Inflammatory macrophage (primary cell): ENCODE measurements at places on chromosomes 6 and 20.
A peak's percentile ranks its signal among the peaks of the same experiment; 100 is the strongest.

DNA sequence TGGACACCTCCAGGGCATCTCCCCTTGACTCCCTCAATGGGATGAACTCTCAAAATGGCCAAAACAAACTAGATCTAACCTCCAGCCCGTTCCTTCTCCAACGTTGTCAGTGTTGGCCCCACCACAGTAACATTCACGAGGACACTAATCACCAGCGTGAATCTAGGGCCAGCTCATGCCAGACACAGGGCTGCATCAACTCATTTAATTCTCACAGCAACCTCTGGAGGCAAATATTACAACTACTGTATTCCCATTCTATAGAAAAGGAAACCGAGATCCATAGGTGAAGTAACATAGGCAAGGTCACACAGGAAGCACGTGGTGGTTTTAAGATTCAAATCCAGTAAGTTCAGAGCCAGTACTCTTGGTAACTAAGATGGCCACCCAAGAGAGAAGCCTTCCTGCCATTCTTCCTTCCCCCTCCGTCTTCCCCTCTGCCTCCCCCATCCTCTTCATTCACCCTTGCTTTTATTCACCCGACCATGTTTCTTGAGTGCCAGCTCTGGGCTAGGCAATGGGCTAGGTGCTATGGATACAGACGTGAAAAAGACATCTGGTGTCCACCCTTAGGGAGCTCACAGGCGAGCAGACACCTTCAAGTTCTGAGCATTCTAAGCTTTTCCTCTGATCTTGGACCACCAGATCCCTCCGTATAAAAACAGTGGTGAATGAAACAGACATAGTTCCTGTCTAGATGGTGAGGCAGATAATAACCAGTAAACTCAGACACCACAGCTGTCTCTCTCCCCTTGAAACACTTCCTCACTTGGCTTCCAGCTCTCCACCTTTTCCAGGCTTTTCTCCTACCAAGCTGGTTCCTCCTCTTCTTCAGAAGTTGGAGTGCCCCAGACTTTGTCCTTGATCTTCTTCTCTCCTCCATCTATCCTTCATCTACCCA lies 9.6 kb downstream of the CCM2L start:
- DNase-seq, result no peak

- DNase-seq, result no peak
Measured at GRCh38 chr6:34149831-34150400, 4.0 kb upstream of the GRM4 start.

DNA sequence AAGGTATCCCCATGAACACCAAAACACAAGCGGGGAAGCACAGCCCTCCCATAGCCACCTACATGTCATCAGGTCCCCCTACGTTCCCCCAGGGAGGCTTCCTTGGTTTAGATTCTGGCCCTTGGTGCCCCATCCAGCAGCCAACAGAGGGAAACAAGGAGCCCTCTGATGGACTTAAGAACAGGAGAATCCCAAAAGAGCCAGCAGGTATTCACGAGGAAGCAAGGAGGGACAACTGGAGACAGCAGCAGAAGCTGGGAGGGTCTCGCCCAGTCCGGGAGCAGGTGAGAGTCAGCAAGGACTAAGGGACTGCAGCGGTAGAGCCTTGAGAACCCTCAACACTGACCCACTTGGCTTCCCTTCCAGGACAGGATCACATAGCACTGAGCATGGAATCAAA lies 58.4 kb upstream of the TOP1 start:
- DNase-seq, result no peak

DNA sequence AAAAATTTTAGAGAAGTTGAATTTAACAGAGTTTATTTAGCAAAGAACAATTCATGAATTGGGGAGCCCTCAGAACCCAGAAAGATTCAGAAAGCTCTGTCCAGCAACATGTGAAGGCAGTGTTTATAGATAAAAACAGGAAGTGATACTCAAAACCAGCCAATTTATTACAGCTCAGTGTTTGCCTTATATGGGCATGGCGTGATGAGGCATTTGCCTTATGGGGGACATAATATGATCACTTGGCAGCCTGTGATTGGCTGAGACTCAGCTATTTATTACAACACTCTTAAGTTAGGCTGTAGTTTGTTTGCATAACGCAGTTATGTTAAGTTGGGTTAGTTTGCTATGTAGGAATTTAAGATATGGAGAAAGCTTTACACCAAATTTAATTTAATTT lies 11.5 kb downstream of the HLA-DPA1 start:
- DNase-seq, result peak; percentile 77

DNA sequence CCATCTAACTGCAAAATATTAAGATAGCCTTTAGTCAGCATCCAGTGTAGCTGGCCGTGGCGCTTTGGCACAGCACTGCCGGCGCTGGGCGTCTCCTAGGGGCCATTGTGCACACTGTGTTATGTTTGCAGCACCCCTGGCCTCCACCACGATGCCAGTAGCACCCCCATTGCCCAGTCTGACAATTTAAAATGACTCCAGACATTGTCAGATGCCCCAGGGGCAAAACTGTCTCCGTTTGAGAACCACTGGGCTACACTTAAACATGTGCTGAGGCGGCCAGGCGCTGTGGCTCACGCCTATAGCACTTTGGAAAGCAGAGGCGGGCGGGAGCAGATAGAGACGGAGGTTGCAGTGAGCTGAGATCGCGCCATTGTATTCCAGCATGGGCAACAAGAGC lies 6.0 kb upstream of the MTG2 start:
- no peak for DNase-seq

- DNase-seq, result no peak
Measured at GRCh38 chr6:169906004-169906687, 154.7 kb downstream of the ERMARD start.

GRCh38 chr6:151701911-151702562 lies 105.4 kb upstream of the ESR1 start:
- no peak for DNase-seq

DNA sequence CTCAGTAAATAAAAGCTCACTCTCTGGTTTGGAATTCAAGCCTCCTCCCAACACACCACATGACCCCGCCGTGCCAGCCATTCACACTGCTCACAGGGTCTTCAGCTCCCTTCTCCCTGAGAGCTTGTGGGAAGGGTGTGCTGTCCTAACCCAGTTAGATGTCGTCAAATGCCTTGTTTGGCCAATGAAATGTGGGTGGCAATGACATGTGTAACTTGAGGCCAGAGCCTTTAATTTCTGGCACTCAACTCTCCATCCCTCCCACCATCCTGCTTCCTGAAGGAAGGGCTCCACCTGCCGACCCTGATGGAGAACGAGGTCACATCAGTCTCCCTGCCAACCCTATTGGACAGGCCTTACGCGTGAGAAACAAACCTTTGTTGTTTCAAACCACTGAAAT lies 224.5 kb upstream of the AGPAT4 start:
- DNase-seq, result no peak

GRCh38 chr6:20024978-20025377 lies 187.3 kb downstream of the MBOAT1 start:
- no peak for DNase-seq

GRCh38 chr6:14333556-14334305 lies 216.2 kb downstream of the CD83 start:
- DNase-seq, result no peak

DNA sequence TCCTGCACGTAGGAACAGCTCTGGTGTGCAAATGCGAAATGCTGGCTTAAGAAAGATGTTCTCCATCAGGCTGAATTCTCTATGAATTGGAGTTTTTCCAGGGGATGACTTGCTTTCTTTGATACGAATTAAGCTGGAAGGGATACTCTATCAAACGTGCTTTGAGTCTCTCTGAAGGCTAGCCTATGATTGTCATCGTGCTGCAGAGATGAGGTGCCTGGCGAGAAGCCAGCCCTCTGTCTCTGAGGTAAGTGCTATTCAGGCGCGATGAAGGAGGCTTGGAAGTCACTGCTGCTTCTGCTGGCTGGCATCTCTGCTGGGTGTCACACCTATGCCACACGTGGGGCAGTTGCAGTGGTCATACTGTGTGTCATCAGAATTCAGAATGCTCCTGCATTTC lies 223.7 kb downstream of the TAF4 start:
- DNase-seq, result no peak

DNA sequence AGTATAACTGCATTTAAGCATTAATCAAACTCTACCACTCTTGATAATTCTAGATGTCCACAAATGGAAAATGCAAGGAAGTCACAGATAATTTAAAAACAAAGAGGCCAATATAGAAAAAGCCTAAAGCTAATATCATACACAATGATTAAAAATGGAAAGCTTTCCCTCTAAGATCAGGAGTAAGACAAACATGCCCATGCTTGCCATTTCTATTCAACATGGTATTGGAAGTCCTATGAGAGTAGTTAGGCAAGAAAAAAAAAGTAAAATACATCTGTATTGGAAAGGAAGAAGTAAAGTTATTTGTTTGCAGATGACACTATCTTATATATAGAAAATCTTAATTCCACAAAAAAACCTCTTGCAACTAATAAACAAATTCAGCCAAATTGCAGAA lies 164.6 kb upstream of the FERMT1 start:
- no peak for DNase-seq

- DNase-seq, result no peak
Measured at GRCh38 chr6:106913676-106914280, 60.8 kb downstream of the CD24 start.

GRCh38 chr20:21826976-21827375 lies 121.5 kb downstream of the PAX1 start:
- no peak for DNase-seq

DNA sequence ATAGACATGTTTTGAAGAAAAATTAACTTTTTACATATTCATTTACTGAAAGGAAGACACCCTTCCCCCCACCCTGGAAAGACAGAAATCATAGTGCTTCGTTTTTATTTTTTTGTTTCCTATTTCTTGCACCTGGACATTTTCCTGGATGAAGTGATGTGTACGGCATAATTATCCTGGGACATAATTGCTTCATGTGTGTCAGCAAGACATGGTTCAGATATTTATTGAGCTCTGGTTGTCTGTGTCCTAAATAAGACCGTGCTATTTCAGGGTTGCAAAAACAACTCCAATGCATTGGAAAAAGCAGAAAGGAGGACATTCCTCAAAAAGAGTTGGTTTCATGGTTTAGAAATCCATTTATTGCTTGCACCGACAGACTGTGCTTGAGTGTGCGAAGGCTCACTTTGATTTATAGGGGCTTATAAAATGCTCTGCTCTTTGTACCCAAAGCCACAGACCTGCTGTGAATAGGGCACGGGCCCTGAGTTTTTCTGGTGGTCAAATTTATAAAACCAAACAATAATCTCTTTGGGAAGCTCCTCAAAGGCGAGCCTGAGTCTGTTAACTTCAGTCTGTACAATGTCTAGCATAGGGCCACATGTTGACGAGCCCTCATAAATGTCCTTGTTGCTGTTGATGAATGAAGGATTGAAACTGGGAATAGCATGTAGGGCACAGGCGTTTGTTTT lies 179.5 kb downstream of the SOX4 start:
- no peak for DNase-seq

DNA sequence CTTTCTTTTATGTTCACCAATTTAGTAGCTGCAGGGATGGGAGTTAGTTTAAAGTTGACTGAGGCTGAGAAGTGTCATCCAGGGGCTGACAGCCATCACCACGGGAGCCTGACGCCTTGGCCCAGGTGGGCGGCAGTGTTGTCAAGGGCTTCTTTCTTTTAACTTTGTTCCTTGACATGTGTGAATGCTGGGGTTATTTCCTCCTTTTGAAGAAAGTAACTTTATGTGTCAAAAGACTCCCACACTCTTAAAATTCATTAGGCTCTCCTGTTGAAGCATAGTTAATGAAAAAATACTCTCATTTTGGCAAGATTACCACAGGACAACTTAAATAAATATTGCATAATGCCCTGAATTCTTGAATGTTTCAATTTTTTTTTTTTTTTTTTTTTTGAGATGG lies 50.0 kb downstream of the SASH1 start:
- DNase-seq, result peak; percentile 48

DNA sequence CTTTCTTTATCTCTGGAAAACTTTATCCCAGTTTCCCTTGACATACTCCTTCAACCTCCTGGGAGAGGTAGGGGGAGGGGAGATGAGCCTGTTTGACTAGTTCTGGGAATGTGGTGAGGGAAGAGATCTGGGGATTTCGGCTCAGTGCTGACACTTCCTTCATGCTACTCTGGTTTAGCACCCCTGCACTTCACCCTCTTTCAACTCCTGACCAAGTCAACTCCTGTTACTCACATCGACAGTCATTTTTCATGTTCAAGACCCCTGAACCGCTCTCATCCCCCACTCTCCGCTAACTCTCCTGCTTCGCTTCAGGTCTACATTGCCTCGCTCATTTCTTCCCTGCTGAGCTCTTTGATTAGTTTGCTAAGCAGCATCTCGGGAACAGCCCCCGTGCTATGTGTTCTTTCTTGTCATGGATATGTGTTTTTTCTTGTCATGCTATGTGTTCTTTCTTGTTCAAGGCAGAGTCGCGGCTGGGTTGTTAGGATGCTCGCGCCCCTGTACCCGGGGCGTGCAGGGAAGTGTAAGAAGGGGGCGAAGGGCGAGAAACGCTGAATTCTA lies 16.6 kb upstream of the TRIM27 start:
- DNase-seq, result peak; percentile 36

DNA sequence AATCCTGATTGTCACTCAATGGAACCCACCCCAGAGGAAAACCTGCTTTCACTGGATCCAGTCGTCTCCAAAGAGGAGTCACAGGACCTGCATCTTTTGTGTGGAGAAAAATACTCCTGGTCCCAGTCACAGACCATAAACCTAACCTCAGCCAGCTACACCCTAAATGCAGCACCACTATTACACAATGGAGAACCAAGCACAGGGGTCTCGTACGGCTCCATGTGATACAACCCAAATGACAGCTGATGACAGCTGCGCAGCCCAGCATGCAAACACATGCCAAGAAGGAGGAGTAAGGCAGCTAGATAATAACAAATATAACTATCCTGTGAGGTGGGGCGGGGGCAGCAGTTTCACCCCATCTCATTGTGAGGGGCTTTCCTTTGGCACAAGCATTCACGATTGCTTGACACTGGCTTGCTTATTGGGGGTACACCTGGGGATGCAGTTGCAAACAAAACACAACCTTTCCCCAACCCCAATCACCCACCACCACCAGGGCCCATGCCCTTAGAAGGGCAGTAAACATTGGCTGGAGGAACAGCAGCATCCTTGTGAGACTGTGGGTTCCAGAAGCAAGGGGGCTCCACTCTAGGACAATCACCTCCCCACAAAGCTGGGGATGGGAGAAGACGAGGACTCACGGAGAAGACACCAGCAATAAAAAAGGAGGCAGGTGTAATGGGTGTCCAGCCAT lies 51.5 kb downstream of the TRERF1 start:
- DNase-seq, result no peak

- no peak for DNase-seq
Measured at GRCh38 chr6:149503872-149504271, 19.1 kb upstream of the ZC3H12D start.

- no peak for DNase-seq
Measured at GRCh38 chr6:158773581-158774449, 45.4 kb downstream of the EZR start.
